Fibroblast of skin of scalp (primary cell): ENCODE measurements at places on chromosomes 5 and 9.

GRCh38 chr9:130983359-130983670 lies 25.7 kb upstream of the LAMC3 start:
- no peak for DNase-seq

GRCh38 chr5:103472265-103472664 lies 90.3 kb downstream of the NUDT12 start:
- no peak for DNase-seq

- no peak for DNase-seq
These were observed 214.3 kb upstream of the IRX4 start for GRCh38 chr5:2096887-2097505.

GRCh38 chr9:75639971-75640610 lies 250.4 kb upstream of the PCSK5 start:
- DNase-seq, result no peak

DNA sequence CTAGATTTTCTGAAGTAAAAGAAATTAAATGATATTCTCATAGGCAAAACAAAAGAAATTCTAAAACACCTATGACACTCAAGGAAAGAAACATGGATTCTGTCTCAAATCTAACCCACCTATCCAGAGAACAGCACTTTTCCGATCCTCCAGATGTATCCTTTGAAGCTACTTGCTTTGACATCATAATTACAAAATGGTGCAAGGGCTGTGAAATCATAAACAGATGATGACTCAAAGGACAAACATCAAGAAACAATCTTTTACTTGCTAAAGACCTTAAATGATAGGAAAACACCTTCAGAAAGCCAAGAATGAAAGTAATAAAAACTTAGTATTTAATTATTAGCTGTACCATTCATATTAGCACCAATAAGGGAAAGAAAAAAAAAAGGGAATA lies 202.6 kb downstream of the DENND1A start:
- peak; percentile 15 for DNase-seq

DNA sequence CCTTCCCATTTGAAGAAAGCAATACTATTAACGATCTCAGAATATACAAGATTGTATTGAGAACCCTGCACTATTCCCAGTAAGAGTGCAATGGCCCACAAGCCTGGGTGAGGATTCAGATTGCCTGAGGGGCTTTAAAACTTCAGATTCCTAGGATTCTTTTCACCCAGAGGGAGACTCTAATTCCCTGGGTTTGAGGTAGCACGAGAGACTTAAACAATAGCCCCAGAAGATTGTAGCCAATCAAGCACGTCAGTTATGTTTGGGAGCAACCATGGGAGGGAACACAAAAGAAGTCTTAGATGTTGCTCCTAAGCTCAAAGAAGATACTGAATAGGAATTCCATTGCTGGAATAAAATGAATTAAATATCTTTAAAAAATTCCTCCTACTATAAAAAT lies 17.9 kb downstream of the MRPS27 start:
- no peak for DNase-seq

DNA sequence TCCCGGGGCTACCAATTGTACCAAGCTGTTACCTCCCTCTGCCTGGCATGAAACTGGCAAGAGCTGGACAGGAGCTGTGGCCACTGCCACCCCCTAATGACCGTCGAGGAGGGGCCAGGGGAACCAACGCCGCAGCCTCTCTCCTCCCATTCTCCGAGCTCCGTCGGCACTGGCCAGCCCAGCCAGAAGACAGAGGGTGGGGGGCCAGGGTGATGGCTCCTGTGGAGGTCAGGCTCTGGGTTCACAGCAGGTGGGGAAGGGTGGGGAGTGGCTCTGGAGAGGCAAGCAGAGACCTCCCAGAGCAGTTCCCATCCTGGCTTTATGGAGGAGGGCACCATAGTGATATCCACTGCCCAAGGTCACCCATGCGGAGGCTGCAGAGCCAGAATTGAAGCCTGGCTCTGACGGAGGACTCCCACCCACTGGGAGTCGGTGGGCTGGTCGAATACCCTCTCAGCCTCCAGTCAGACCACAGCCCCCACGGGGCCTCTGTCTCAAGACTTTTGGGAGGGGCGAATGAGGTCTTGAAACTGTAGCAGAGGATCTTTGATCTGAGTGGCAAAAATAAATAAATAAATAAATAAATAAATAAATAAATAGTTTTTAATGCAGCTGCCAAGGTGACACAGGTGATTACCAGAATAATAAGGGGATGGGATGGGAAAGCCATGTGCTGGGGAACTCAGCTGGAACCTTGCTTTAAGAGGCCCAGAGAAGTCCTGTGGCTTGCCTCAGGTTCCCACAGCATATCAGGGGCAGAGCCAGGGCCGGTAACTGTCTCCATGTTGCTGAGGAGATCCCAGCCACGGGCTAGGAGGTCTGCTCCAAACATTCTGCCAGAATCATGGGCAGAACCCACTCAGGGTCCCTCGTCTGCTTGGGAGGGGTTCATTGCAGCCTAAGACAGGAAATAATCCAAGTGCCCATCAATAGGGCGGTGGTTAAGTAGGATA lies 42.5 kb upstream of the NEURL1B start:
- no peak for DNase-seq

DNA sequence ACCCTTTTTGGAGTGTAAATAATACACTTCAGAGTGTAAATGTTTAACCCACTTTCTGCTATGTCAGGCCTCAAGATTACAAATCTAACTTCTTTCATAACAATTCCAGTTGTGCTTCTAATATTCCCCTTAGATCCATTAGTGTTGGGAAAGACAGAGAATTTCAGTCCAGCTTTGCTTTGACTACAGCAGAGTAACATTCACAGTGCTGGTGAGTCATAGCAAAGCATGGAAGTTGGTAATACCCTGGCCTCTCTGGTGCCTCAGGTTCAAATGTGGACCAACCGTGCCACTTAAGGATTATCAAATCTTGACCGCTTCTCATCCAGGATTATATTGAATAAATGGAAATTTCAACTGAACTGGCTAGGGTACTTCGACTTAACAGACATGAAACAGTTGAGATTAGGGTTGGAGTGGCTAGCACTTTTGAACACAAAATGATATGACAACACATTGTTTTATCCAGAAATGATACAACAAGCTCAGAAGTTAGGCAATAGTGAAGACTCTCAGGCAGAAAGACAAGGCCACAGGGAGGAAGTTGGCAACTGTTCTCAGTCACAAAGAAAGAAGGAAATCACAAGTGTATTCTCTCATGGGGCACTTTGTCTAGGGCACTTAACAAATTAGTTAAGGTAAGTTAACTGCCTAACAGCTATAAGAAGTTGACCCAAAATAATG lies 24.4 kb upstream of the RASA1 start:
- peak; percentile 36 for DNase-seq

GRCh38 chr5:1945606-1946005 lies 62.9 kb upstream of the IRX4 start:
- no peak for DNase-seq

GRCh38 chr5:174202996-174203395 lies 157.5 kb downstream of the NSG2 start:
- no peak for DNase-seq

DNA sequence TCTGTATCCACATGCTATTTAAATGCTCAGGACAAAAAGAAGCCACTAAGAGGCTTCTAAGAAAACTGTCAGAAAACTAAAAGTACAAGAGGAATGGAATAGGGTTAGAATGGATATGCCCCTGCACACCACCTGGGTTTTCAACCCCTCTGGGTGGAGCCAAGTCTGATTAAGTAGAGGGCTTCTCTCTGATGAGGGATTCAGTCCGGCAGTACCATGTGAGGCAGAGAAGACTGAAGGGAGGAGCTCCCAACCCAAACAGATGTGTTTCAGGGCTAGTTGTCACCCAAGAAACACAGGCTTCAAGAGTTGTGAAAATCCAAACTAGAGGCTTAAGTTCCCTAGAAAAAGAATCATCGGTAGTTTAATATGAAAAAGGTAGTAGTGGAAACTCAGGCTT lies 12.5 kb downstream of the NREP start:
- no peak for DNase-seq

DNA sequence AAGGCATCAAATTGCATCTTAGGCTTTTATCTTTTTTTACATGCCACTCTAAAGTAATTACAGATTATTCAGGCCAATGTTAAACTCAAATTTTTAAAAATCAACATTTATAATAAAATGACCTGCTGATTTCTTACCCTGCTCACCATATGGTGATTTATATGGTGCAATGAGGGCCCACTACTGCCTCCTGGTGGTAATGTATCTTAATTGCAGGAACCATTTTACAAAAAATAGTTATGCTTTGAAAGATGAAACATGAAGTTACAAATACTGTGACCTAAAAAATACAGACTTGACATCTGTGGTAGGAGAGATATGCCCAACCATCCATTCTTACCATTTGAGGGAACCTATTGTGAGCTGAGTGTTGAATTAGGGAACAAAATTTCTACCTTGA lies 292.6 kb upstream of the TAS2R1 start:
- DNase-seq, result no peak

DNA sequence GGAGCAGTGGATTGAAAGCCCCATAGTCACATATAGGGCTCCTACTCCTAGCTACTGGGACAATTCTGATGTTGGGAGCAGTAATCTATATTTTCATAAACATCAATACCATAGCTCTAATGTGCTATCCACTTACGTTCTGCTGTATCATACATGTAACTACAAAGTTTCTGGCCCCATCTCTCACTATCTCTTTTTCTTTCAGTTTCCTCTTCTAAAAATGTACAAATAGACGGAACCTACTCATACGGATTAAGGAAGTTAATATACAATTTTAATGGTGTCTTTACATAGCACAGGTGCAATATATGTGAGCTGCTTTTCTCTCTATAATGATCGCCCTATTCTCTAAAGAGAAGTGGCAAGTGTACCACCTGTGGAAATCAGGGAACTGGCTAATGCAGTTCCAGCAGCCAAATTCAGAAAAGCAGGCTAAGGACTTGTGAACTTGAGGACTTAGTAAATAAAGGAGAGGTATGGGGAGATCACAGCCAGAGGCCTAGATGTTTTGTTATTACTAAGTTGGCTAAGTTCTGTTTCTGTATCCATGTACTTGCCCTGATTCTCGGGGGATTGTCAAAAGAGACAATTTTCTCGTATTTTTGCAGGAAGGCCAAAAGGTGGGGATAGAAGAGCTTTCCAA lies 1021.9 kb downstream of the CDH12 start:
- DNase-seq, result no peak

DNA sequence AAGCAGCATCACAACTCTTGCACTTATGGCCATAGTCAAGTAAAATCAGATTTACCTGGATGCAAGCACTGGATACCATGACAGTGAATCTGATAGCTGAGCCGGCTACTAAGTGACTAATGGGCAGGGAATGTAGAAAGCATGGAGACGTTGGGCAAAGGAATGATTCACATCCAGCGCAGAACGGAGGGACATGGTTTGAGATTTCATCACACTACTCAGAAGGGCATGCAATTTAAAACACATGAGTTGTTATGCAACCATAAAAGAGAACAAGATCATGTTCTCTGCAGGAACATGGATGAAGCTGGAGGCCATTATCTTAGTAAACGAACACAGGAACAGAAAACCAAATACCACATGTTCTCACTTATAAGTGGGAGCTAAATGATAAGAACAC lies 169.1 kb upstream of the PIK3R1 start:
- peak; percentile 99 for DNase-seq

DNA sequence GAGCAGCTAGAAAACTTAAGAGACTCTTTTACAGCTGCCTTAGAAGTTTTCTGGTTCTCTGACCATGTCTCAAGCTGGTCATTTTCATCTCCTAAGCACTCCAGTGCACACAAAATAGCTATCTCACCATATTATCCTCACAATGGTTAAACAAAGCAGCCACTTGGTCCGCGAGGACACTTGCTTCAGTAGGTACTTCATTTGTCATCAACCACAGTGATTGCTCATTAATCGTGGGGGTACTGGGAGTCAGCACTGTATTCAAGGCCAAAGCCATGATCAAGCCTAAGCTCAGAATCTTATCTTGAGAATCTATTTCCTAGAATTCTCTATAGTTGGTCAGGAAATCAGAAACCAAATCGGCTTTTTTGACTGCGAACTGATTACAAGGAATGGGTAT lies 2.9 kb downstream of the ARL14EPL start:
- no peak for DNase-seq

DNA sequence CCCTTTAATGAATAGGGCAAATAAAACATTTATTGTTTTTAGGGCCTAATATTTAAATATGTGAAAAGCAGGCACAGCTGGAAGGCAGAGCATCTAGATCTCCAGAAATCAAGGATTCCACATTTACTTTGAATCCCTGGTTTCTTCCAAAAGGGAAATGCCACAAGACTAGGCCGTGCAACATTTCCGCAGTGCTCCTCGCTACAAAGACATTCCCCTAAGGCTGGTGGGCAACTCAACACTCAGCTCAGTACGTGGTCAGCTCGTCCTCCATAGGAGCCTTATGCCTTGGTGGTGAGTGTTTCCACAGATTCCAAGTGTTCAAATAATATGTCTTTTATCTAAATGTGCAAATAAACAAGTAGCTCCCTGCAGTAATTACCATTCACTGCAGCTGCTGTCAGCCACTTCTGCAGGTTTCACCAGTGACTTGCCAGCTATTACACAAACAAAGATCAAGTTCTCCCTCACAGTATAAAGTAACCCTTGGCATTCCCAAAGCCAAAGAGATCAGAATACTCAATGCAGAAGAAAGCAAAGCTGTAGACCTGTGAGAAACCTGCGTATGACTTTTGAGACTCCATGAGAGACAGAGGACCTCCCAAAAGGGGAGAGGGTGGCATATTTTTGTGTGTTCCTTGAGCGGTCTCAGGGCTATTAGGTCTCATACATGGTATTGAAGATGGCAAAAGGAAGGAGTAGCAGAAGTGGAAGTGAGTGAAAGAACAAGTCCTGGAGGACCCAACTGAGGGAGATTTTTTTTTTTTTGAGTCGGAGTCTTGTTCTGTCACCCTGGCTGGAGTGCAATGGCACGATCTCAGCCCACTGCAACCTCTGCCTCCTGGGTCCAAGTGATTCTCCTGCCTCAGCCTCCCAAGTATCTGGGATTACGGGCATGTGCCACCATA lies 38.0 kb upstream of the TENT2 start:
- DNase-seq, result no peak

GRCh38 chr9:99012957-99013512 lies 69.3 kb downstream of the COL15A1 start:
- DNase-seq, result no peak

DNA sequence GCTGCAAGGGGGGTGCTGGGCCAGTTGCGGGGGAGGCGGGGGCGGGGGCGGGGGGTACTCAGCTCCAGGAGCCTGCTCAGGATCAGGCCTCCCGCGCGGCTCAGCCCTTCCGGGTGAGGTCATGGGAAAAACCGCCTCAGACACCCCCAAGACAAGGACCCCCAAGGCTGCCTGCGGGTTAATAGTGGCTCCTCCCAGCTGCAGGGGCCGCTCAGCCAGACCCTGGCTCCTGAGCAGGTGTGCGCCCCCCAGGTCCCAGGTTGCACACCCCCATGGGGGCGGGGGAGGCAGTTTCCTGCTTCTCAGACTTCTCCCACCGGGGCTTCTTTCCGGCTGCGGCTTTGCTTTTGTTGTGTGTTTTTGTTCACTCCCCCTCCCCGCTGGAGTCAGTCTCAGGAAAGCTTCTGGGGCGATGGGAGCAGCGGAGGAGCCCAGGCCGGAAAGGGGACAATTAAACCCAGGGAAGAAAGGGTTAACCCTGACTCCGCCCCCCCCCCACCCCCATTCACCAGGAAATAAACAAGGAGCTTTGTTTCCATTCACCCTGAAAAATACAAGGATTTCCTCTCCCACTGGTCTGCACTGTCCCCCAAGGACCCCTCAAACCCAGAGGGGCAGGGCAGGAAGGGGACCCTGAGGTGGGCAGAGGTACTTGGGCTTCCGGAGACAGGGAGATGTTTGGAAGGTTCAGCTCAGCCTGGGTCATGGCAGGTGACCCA lies 42.3 kb upstream of the NOTCH1 start:
- DNase-seq, result no peak
